ENCODE measurements at places on chromosomes 1 and 21. TPM values are rescaled to one million over a fixed set of nuclear protein-coding genes. Genes with fewer than 3 reads are reported as not detected.

DNA sequence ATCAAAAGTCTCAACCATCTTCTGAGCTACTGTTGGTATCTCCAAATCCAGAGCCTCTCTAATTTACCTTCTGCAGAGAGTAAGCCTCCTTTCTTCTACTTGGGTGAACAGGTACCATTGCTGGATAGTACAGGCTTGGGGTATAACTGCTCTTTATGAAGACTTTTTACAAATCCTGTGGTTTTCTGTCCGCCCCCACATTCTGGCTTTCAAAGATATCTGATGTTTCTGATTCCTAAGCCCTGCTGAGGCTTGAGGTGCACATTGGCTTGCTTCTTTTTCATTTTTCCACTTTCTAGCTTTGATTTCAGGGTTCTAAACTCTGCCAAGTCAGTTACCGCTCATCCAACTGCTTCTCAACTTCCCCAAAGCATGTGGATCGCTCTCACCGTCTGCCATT is 37.1 kb downstream of the TENT5C start:
- DNase-seq: no peak

DNA sequence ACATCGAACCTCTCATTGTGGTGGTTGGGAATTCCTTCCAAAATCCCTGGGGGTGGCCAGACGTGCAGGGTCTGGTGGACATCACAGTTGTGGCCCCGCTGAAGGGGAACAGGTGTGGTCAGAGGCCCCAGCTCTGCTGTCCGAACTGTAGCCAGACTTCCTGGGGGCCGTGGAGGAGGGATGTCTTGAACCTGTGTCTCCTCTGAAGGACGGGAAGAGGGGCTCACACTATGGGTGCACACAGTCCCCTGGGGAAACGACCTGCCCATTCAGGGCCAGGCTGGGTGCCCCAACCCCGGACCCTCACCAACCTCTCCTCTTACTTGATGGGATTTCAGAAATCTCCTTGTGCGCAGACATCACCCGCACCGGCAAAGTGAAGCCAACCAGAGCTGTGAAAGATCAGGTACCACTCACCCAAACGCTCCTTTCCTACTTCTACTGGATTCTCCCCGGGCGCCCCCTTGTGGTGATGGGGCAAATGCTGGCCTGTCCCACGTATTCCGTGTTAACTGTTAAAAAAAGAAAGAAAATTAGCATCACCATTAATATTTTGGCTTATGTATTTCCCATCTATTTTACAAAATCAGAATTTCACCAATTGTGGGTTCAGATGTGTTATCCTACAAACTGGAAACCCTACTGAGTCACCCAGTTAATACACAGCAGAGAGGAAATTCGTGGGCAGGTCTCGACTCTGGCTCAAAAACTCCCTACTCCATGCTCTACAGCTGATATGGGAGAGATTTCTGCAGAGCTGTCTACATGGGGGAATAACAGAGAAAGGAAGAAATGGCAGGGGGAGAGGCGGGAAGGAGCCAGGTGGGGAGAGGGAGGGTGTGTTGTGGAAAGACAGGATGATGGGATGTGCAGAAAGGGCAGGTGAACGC is 28.1 kb downstream of the PADI4 start:
- DNase-seq: peak; percentile 47

The KRTAP11-1 gene
- not detected for total RNA-seq

The CDK18 gene
- total RNA-seq: 2.2 TPM
